ENCODE measurements at places on chromosomes 5 and 9.

- peak; percentile 18 for DNase-seq
These were observed 48.1 kb downstream of the POC5 start for GRCh38 chr5:75668977-75669689.

- DNase-seq, result no peak
These were observed 194.1 kb downstream of the ROR2 start for GRCh38 chr9:91755761-91756509.

DNA sequence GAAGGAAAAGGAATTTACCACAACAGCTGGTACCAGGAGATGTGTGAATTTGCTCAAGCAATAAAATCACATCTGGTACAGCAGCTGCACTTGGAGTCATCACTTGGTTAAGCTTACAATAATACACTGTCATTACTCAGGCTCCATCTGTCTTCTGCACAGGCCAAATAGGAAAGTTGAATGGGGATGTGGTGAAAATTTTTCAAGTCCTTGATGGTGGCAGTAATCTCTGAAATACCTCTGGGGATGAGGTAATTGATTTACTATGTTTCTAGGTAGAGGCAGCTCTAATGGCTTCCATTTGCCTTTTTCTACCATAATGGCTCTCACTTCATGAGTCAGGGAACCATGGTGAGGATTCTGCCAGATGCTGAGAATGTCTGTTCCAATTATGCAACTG lies 206.8 kb upstream of the ATP10B start:
- no peak for DNase-seq

DNA sequence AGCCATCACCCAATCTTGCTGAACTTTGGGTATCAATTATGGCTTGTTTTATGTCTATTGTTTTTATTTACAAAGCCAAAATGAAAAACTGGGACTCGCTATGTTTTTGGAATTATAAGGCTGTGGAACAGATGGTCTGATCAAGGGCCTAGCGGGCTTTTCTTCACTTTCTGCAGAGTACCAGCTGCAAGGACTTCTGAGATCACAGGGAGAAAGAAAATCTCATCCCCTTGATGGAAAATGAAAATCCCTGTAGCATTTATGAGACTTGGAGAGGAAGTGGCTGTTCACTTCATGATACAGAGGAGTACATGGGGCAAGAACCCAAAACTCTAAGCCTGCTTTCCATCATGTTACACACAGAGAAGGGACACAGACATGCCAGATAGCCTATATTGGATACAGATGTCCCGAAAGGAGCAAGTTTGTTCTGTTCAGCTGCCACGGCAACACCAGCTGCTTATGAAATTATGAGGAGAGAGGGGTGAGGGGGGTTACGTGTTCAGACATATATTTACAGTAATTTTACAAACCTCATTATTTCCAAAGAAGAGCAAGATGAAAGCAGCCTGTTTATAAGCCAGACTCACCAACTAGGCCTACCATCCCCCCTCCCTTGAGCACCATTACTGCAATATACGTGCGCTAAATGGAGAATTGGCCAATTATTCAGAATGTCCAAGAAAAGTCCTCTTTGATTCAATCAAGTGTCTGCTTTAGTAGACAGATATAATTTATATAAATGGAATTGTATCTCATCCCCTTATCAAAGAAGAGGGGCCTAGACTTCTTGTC lies 220.0 kb downstream of the MARCHF11 start:
- no peak for DNase-seq

- no peak for DNase-seq
These were observed 29.3 kb downstream of the CDHR2 start for GRCh38 chr5:176578391-176578808.

GRCh38 chr9:104795082-104795481 lies 31.2 kb downstream of the NIPSNAP3B start:
- no peak for DNase-seq

GRCh38 chr5:143558048-143558447 lies 154.6 kb upstream of the NR3C1 start:
- no peak for DNase-seq

GRCh38 chr9:107249131-107249533 lies 33.9 kb upstream of the RAD23B start:
- no peak for DNase-seq

GRCh38 chr5:115509547-115509946 lies 35.0 kb downstream of the FEM1C start:
- no peak for DNase-seq
